ENCODE measurements at places on chromosomes 11 and 22.
A peak's percentile ranks its signal among the peaks of the same experiment; 100 is the strongest.

GRCh38 chr11:69370984-69371709 is 77.2 kb downstream of the MYEOV start:
- DNase-seq: peak; percentile 7

DNA sequence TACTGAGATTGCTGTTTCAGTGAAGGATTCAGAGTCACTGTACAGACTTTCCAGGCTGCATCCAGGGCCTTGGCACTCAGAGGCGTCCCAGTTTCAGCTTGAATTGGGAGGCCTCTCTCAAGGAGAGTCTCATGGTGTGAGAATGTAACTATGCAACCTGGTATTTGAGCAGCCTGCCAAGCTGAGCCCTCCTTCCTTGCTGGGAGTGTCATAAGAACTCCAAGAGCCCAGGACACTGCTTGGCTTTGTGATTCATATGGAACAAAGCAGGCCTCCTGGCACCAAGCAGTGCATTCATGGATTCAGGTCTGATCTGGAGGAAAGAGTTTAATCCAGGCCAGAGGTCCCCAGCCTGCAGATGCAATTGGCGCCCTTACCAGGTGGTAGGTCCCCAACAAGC is 171.7 kb downstream of the DBX1 start:
- peak; percentile 76 for DNase-seq

- DNase-seq: no peak
Measured at GRCh38 chr11:9057007-9057406, 34.4 kb downstream of the SCUBE2 start.

DNA sequence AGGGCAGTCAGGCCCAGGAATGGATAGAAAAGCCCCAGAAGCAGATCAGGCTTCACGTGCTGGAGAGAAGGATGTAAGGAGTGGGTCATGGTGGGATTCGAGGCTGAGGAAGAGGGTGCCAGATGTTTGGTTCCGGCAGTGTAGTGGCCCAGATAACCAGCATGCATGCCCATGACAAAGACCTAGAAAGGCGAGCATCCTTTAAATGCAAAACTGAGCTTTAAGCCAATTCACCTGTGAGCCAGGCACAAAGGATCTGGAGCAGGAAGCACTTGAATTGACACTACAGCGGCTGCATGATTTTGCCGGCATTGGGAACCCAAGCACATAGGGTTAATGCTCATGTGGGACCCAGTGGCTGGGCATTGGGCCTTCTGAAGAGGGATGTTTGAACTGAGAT is 185.5 kb downstream of the TRIM29 start:
- DNase-seq: no peak

DNA sequence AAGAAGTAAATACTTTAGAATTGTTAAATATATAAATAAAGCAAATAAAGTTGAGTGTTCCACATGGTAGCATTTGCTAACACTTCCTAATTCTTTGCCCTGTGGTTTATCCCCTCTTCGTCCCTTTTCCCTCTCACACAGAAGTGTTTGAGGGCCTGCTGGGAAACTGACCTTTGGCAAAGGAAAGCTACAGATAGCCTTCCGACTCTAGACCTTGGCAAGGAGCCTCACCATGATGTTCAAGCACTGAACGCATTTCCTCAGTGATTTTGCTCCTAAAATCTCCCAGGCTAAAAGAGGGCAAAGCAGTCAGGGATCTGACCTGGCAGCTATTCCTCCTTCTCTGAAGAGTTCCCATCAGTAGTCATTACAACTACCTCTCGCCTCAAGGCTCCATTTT is 52.5 kb upstream of the HORMAD2 start:
- no peak for DNase-seq

GRCh38 chr11:43983221-43983810 is 40.9 kb downstream of the C11orf96 start:
- no peak for DNase-seq

DNA sequence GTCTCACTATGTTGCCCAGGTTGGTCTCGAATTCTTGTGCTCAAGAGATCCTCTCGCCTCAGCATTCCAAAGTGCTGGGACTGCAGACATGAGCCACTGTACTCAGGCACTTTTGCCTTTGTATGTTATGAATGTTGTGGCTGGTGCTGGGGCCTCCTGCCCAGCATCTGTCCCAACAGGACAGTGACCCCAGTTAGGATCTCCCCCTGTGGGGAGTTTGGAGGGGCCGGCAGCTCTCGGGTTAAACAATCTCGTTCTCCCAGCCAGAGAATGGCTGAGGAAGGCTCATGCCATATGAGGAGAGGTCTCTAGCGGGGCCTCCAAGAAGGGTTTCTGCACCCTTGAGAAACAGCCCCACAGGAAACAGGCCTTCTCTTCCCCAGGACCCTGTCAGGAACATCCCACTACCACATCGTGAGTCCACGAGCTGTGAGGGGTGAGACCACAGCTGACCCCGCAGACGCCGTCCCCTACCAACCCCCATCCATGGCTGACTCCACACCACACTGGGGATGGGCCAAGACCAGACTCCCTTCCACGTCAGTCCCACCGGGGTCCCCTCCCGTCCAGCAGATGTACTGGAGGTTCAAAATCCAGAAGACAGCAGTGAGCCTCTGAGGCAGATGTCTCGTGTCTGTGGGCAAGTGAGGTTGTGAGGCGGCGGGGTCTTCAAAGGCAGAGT is 54.1 kb downstream of the SHANK2 start:
- no peak for DNase-seq

DNA sequence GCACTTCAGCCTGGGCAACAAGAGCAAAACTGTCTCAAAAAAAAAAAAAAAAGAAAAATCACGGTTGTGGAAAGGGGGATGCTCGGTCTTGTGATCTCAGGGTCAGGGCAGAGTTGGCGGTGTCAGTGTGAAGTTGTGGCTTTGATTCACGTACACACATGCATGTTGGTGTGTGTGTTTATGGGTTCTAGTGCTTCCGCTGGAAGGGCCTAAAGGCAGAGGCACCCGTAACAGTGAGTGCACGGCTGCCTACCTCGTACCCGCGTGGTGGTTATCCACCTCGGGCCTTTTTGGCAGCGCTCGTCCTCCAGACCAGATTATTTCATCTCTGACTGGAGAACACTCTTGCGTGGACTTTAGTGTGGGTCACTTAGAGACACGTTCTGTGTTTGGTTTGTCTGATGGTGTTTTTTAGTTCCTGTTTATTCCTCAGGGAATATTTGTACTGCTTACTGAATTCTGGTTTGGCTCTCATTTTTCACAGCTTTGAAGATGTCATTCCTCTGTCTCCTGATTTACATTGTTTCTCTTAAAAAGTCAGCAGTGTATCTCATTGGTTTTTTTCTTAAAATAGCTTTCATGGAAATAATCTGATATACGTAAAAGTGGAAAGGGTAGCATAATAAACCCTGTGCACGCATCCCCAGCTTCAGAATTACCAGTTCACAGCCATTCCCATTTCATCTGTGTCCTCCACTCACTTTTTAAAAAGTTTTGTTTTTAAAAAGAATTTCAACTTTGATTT is 15.6 kb downstream of the ZBED4 start:
- DNase-seq: no peak

DNA sequence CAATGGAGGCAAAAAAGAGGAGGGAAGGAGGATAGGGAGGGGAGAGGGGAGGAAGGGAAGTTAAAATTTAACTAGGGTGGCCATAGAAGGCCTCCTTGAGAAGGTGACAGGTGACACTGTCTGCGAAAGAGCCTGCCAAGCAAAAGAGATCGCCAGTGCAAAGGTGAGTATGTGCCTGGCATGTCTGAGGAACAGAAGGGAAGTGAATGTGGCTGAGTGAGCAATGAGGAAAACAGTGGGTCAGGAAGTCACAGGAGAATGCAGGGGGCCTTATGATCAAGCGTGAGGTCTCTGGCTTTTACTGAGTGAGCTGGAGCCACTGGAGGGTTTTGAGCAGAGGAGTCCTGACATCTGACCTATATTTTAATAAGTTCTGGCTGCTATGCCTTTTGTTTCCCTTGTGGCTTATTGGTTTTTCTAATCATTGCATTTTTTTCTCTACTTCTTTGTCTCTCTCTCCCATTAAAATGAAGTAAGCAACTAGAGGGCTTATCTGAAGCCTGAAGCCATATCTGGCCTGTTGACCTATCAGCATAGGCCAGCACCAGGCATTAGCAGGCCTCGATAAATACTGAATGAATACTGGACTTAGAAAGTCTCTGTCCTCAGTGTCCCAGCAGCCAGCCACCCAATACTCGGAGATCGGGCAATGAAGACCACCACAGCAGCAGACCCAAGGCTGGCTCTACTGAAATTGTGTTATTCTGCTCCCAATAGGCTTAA is 5.6 kb downstream of the AP1B1 start:
- no peak for DNase-seq

- no peak for DNase-seq
Measured at GRCh38 chr11:65206901-65207300, 25.2 kb downstream of the CAPN1 start.

GRCh38 chr11:46912526-46913150 is 5.7 kb downstream of the LRP4 start:
- DNase-seq: no peak

DNA sequence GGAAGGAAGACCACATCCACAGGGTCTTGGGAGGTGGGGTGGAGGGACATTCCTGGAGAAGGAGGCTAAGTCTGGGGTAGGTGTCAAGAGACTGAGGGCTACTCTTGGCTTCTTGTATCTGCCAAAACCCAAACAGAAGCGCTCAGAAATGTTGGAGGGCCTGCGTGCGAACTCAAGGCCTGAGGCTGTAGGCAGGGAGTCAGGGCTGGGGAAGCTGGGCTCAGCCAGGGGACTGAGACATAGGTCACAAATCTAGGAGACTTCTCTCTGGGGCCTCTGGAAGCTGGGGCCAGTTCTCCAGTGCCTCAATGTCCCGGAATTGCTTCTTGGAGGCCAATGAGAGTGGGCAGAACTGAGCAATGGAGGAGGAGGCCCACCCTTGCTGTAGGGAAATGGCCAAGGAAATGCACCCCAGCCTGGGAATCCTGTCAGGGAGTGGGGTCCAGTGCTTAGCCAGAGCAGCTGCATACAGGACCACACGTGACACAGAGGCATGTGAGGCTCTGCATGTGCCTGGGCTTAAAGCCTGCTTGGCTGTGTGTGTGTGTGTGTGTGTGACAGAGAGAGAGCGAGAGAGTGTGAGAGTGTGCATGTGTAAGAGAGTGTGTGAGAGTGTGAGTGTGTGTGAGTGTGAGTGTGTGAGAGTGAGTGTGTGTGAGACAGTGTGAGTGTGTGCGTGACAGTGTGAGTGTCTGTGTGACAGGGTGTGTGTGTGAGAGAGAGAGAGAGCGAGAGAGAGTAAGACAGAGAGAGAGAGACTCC is 141.3 kb downstream of the ST3GAL4 start:
- DNase-seq: no peak

DNA sequence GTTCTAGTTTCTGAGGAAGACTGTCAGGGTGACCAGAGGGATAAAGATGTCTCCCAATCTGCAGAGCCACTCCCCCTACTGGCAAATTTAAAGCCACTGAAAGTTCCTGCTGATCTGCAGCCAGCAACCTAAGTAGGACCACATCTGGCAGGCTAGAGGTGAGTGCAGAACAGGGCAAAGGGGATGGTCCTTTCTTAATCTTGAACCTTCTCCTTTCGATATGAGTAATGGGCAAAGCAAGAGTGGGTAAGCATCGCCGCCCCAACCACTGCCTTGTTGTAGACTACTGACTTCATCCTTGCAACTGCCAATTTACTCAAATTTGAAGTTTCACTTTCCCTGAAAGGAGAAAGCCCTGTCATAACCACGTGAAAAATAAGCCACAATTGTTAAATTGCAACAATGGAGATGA is 30.7 kb downstream of the SCUBE2 start:
- no peak for DNase-seq

DNA sequence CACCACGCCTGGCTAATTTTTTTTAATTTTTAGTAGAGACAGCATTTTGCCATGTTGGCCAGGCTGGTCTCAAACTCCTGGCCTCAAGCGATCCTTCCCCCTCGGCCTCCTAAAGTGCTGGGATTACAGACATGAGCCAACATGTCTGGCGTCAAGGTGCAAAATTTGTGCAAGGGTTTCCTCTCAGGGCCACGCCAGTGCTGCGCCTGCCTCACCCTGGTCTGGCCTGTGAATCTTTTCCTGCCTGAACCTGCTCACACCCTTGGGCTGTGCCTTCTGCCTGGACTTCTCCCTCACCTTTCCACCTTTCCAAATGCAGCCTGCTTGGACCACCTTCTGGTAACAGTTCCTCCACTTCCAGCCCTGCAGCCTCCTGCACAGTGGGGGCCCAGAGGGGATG is 43.4 kb downstream of the MCM5 start:
- no peak for DNase-seq

DNA sequence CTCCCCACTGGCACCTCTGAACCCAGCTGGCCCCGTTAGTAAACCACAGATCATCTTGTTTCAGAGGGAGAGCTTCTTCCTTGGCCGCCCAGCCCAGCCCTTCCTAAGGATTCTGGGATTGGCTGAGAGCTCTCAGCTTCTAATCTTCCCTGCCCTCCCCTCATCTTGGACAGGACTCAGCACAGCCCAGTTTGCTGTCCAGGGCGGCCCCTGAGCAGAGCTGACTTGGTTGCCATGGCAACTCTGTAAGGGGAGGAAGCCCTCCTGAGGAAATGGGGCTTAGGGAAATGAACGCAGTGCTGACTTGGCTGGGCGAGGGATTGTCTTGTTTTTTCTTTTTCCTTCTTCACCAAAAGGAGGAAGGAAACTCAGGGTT is 4.6 kb downstream of the APOL4 start:
- DNase-seq: peak; percentile 78

DNA sequence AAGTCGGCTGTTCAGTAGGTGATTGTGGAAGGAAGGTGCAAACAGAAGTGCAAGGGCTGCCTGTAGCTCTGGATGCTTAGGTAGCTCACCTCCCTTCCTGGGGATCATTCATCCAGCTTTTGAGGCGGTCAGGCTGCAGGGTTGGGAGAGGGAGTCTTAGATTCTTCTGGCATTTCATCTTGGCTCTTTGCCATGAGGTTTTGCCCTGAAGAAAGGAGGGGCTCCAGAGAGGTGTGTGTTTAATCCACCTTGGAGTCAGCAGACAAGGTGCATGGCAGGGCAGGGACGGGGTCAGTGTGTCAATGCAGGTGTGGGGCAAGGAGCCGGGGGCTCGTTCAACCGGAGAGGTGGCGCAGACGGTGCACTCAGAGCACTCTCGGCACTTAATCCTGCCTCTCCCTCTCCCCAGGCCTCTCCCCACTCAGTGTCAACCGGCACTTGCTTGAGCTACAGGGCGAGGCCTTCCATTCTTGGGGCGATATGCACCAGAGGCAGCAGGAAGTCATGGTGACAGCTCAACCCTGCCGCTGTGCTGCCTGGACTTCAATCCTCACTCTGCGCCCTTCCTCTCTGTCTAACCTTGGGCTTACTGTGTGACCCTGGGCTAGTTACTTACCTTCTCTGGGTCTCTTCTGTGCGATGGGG is 7.2 kb downstream of the ADAMTS15 start:
- no peak for DNase-seq

GRCh38 chr11:68582416-68583040 is 101.8 kb upstream of the GAL start:
- no peak for DNase-seq

DNA sequence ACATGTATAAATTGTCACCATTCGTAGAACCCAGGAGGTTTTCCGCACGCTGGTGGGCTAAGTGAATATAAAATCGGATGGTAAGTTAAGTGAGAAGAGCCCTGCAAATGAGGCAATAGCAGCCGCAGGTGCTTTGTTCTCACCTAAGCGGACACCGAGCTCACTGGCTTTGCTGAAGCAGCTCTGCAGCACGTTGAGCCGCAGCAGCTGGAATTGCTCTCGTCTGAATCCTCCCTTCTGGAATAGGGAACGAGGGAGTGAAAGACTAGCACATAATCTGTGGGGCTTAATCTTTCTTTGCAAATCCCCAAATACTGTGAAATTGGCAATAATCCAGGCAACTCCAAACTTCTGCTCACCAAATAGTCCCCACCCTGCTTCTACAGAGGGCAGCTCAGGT is 488.1 kb downstream of the NTM start:
- no peak for DNase-seq
